ENCODE measurements at places on chromosomes 1 and 21.

DNA sequence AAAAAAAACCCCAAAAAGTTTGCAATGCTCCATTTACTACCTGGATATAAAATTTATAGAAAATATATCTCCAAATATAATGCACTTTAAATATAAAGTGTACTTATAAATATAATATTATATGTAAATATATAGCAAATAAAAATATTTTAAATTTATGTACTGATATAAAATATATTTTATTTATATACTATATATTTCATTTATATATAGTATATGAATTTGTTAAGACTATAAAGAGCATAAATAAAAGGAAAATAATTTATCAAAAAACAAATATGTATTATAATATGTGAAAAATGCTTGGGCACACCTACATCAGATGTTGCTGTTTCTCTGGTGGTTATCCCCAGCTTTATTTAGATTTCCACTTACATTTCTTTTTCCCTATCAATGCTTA is 71.0 kb upstream of the ZBTB18 start:
- no peak for DNase-seq

- DNase-seq, result no peak
Measured at GRCh38 chr1:157925419-157926166, 67.9 kb upstream of the KIRREL1 start.

GRCh38 chr1:109948285-109948630 is 36.3 kb upstream of the AHCYL1 start:
- DNase-seq, result no peak

GRCh38 chr1:241579434-241579833 is 47.3 kb downstream of the KMO start:
- no peak for DNase-seq

DNA sequence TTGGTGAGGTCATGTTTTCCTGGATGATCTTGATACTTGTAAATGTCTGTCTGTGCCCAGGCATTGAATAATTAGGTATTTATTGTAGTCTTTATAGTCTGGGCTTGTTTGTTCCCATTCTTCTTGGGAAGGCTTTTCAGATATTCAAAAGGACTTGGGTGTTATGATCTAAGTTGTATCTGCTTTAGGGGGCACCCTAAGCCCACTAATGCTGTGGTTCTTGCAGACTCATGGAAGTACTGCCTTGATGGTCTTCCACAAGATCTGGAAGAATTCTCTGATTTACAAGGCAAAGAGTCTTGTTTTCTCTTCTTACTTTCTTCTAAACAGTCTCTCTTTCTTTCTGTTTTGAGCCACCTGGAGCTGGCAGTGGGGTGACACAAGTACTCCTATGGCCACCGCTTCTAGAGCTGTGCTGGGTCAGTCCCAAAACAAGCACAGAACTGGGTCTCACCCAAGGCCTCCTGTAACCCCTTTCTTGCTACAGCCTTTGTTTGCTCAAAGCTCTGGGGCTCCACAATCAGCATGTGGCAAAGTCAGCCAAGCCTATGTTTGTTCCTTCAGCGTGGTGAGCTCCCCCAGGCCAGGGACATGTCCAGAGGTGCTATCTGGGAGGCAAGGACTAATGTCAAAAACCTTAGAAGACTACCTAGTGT is 12.6 kb downstream of the VN1R5 start:
- DNase-seq, result no peak

DNA sequence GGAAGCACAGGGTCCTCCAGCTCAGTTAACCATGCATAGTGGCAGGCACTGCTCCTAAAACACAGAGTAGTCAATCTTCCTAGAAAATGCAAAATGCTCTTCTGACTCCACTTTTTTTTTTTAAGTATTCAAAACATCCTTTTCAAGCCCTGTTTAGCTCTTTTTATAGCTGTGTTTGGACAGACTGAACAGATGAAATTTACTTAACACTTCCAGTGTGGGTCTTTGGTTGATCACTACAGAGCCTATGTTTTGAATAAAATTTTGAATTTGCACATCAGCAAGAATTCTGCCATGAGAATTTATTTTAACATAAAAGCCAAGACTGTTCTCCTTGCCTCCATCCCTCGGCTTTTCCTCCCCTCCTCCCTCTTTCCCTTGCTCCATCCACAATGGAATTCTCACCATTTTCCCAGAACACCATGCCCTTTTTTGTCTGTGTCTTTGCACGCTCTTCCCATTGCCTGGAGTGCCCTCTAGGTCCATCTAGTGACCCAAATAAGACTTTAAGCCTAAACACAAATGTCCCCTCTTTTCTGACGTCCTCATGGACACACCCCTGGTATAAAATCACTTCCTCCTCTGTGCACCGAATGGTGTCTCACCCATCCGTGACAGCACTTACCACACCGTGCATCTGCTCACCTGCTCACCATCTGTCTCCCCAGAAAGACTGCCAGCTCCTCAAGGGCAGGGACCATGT is 24.0 kb upstream of the CPT2 start:
- no peak for DNase-seq

- DNase-seq, result no peak
Measured at GRCh38 chr1:212257157-212257556, 28.1 kb upstream of the PPP2R5A start.

DNA sequence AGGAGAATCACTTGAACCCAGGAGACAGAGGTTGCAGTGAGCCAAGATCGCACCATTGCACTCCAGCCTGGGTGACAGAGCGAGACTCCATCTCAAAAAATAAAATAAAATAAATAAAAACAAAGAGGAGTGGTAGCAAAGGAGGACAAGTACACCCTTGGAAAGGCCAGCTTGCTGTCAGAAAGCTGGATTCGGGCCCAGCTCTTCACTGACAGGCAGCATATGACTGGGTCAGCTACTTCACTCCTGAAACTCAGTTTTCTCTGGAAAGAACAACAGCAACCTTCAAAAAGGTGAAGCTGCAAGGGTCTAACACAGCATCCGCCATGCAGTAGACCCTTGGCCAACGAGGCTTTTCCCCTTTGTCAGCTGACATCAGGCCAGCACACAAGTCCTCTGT is 156.0 kb upstream of the TIAM1 start:
- DNase-seq, result no peak

DNA sequence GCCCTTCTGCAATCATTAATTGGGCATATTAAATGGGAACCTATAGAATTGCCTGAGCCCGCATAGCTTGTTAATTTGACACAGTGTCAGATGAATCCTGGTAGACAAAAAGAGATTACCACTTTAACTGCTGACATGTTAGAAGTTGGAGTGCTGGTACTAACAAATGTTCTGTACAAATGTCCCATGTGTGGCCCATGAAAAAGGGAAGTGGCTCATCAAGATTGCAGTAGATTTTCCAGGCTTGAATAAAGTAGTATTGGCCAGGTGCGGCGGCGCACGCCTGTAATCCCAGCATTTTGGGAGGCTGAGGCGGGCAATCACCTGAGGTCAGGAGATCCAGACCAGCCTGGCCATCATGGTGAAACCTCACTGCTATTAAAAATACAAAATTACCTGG is 45.6 kb downstream of the GNPAT start:
- DNase-seq, result no peak

DNA sequence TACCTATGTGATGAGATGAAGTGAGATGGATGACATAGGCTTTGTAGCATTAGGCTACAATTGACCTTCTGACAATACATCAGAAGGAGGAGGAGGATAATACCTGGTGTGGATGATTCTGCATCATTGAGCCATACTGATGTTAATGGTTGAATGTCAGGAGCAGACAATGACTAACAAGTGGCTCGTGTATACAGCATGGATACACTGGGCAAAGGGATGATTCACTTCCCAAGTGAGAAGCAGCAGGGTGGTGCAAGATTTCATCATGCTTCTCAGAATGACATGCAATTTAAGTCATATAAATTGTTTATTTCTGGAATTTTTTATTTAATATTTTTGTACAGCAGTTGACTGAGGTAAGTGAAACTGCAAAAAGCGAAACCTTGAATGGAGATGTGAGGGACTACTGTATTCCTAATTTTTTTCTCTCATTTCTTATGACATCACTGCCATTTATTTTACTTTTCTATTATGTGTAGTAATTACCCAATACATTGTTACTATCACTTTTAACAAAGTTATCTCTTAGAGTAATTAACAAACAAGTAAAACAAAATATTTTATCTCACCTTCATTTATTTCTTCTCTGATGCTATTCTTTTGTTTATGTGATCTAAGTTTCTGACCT is 34.4 kb upstream of the COP1 start:
- DNase-seq, result peak; percentile 43

DNA sequence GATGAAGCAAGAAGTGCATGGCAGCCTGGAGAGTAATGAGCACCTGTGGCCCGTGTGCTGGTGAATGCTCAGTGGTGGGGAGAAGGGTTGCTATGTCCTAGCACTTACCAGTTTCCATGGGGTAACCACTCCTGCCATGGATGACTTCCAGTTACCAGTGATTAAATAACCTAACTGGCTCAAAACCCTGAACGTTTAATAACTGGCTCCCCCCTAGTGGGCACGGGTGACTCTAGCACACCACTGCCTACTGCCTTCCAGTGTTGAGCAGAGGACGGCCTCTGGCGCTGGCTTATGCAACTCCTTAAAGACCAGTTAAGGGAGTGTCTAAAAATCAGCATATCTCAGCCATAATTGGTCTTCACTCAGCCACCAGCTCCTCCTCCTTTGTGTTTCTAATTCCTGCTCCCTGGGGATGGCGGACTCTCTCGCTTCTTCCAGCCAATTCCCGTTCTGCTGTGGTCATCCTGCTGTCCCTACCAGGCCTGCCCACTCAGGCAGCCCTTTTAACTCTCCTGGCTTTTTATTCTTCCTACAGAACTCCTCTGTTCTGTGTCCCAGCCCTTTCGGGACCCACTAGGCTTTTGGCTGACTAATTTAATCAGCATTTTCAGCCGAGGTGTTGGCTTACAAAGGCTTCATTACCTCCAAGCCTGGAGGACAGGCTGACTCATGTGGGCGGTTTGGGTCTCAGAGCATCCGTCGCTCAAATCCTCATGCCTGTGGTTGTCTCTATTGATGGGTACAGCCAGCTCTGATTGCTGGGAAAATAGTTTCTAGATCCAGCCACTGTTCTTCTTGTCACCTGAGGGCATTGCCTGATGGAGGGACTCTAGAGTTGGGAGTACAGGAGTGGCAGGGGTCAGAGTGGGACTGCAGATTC is 332.4 kb downstream of the CAMTA1 start:
- no peak for DNase-seq

- no peak for DNase-seq
Measured at GRCh38 chr1:53605181-53605580, 133.8 kb downstream of the GLIS1 start.

- DNase-seq, result no peak
Measured at GRCh38 chr1:906600-907420, 16.9 kb upstream of the SAMD11 start.

DNA sequence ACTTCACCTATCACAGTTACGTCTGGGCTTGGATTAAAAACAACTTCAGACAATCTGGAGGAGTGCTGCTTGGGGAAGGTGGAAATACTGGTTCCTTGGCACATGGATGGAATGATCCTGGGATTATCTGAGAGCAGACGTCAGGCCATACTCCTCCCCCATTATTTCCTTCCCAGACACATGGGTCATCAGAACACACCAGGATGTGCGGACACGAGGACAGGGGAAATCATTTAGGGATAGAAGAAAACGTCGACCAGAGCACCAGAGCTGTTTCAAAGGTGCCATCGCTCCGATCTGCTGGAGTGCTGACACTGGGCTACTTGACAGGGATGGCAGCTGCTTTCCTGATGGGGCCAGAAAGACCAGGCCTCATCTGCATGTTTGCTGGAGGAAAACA is 31.8 kb upstream of the ANGPTL7 start:
- no peak for DNase-seq

DNA sequence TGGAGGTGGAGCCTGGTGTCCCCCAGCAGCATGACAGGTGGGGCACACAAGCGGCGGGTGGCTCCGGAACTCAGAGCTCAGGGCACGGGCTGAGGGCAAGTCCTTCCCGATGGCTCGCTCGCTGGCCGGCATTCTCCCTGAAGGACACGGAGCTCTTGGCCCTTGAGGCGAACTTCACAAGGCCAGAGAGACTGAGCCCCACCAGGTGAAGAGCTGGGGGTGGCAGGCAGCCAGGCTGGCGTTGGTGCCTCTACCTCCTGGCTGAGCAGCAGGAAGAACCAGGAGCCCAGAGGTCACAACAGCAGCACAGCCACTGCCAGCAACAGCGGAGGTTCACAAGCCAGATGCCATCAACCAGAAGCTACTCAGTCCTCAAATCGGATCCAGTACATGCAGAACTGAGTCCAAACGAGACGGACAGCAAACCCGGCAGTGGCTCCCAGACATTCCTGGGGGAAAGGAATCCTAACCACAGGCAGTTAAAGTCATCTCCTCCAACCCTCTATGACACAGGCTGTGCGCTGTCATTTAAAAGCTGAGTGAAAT is 54.1 kb downstream of the NPHP4 start:
- no peak for DNase-seq

GRCh38 chr1:111742938-111743549 is 3.8 kb upstream of the INKA2 start:
- DNase-seq, result no peak

GRCh38 chr1:91916811-91917460 is 31.0 kb upstream of the TGFBR3 start:
- DNase-seq, result no peak

- no peak for DNase-seq
Measured at GRCh38 chr1:39282537-39283216, 78.2 kb downstream of the MACF1 start.

- no peak for DNase-seq
Measured at GRCh38 chr1:37802439-37802838, 5.2 kb upstream of the C1orf122 start.

DNA sequence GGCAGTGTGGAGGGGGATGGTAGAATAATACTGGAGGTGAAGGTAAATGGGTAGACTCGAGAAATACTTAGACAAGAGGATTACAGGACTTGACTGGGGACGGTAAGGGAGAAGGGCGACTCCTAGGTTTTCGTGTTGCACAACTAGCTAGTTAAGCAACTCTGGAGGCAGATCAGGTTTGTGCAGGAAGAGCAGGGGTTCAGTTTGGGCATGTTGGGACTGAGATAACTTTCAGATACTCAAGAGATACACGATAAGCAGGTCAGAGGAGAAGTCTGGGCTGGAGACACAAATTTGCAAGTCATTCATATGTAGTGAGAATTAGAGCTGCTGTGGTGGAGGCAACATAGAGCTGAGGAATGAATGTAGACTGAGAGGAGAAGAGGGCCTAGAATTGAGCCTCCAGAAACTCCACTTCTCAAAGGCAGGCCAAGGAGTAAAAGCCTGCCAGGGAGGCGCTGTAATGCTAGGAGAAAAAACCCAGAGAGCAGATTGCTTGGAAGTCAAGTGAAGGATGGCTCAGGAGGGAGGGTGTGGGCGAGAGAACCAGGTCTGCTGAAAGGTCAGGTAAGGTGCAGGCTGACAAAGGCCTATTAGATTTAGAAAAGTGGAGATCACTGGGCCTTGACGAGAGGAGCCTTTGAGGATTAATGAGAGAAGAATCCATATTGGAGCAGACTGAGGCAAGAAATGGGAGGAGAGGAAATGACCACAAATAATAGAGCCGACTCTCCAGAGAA is 20.8 kb downstream of the MAB21L3 start:
- DNase-seq, result no peak

- DNase-seq, result no peak
Measured at GRCh38 chr1:27322569-27323240, 742 bp downstream of the TMEM222 start.

- DNase-seq, result no peak
Measured at GRCh38 chr1:97943354-97943753, 22.5 kb upstream of the DPYD start.

Measured in Panc1 (cell line).